ENCODE measurements at places on chromosomes 4 and X.

GRCh38 chr4:126130215-126130614, 815.5 kb downstream of the FAT4 start:
- DNase-seq, result no peak

DNA sequence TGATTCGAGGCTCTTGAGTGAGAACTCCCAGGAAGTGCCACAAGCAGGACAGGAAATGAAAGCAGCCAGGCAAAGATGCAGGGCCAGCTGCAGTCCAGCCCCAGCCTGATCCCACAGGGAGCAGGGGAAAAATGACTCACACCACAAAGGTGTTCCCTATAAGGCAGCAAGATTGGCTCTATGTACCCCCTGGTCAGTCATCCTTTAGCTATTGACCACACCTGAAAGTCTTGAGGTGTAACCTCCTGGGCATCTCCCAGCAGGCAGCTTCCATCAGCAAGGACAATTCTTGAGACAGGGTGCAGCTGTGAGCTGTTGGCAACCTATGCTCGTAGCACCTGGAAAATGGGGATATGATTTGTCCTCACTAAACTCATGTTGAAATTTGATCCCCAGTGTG, 27.9 kb upstream of the EXOC1L start:
- DNase-seq, result no peak

GRCh38 chr4:72887152-72887551, 182.4 kb downstream of the COX18 start:
- no peak for DNase-seq

DNA sequence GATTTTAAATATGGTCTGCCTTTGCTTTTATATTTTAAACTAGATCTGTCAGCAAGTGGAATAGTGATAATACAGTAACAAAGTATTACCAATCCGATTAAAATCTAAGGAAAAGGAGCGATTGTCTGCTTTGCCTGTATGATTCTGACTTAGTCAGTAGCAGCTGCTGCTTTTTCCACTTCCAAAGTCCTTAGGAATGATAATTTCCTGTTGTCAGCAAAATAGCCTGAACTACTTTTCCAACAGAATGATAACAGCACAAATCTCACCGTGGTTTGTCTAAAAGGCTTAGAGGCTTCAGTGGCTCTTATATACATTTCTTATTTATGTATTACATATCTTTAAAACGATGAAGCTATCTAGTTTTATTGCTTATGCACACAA, 290.0 kb downstream of the ANK2 start:
- DNase-seq, result no peak

GRCh38 chrX:71147496-71148277, 3.0 kb downstream of the NLGN3 start:
- DNase-seq, result no peak

- no peak for DNase-seq
Observed at GRCh38 chr4:161704040-161704439, 459.8 kb downstream of the FSTL5 start.

- no peak for DNase-seq
Observed at GRCh38 chr4:155762334-155762733, 3.5 kb downstream of the GUCY1B1 start.

- DNase-seq, result no peak
Observed at GRCh38 chr4:170014359-170015011, 11.7 kb downstream of the MFAP3L start.
